ENCODE measurements at places on chromosomes 16 and 17.

DNA sequence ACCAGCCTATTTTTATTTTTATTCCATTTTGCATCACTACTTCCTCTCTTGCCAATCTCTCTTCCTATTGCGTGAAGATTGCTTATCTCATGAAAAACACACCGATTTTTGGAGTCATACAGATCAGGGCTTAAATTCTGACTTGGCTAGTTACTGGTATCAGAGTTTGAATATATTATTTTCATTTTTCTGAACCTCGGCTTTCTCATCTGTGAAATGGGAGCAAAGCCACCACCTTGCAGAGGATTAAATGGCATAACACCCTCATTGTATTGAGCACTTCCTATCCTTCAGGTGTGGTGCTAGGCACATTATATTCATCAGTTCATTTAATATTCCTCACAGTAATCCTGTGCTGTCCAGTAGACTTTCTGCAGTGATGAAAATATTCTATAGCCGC is 208.8 kb downstream of the HAPSTR1 start:
- no peaks in the 10 kb centered on the region for H3K4me1 ChIP-seq
- H3K36me3 ChIP-seq = no peaks in the 10 kb centered on the region
- no peak overlapping the region for H3K27ac ChIP-seq
- DNase-seq = no peak
- H3K27me3 ChIP-seq = no peaks in the 10 kb centered on the region

DNA sequence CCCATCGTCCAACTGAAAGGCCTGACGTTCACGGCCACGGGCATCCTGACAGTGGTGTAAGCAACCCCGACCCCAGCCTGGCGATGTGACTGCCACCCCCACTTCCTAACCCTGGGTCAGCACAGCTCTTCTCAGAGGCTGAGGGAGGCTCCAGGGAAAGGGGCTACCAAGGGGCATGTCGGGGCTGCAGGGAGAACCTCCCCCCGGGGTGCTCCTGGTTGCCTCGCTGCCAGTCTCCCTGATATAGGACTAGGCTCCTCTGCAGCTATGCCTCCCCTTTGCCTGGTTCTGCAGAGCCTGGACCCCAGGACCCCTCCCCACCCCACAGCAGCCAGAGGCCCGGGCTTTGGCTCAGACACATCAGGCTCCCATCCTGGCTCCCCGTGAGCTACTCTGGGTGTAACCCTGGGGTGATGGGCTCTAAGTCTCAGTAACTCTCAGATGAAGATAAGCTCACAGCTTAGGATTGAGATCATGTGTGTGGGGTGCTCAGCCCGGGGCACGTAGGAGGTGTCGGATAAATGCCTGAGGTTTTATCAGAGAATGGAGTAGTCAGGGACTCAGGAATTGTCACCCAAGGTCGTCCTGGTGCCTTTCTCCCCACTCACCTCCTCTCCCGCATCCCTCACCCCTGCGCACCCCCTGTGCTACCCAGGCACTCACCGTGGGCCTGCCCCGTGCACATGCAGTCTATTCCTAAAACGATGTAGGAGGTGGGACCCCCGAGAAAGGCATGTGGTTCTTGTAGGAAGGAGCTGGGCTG is 10.6 kb downstream of the ITGAD start:
- H3K4me1 ChIP-seq = no peaks in the 10 kb centered on the region
- H3K27ac ChIP-seq = no peak overlapping the region
- H3K27me3 ChIP-seq = peaks cover 10% of the 10 kb centered on the region
- H3K4me3 ChIP-seq = peak overlapping the region; percentile 69

DNA sequence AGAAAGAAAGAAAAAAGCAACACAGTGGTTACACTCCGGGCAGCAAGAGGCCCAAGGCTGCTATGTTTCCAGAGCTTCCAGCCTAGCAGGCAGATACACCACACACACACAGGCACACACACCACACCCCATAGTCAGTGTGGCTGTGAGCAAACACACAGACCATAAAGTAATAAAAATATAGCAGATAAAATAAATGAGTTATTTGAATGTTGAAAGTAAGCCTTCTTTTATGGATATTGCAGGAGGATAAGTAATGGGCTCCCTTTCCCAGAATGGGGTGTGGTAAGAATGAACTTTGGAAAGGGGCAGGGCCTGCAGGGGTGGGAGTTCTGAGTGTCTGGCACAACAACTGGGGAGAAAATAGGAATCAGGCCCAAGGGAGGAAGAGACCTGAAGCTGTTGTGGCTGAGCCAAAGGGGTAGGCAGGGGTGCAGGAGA is 4.8 kb upstream of the CDK5RAP3 start:
- H3K4me3 ChIP-seq = no peak overlapping the region
- no peaks in the 10 kb centered on the region for H3K36me3 ChIP-seq
- peaks cover 13% of the 10 kb centered on the region for H3K4me1 ChIP-seq
- H3K27me3 ChIP-seq = no peaks in the 10 kb centered on the region
- no peak overlapping the region for H3K27ac ChIP-seq

- no peaks in the 10 kb centered on the region for H3K27me3 ChIP-seq
- no peaks in the 10 kb centered on the region for H3K36me3 ChIP-seq
- H3K4me3 ChIP-seq = no peak overlapping the region
- no peak for DNase-seq
- no peak overlapping the region for H3K27ac ChIP-seq
- H3K4me1 ChIP-seq = no peaks in the 10 kb centered on the region
These were observed 9.4 kb downstream of the KRT33A start for GRCh38 chr17:41340934-41341861.

GRCh38 chr17:55157165-55157564 is 107.6 kb upstream of the HLF start:
- H3K27ac ChIP-seq = peak overlapping the region; percentile 28
- no peaks in the 10 kb centered on the region for H3K27me3 ChIP-seq
- H3K36me3 ChIP-seq = no peaks in the 10 kb centered on the region
- no peak overlapping the region for H3K4me3 ChIP-seq
- no peak for DNase-seq

DNA sequence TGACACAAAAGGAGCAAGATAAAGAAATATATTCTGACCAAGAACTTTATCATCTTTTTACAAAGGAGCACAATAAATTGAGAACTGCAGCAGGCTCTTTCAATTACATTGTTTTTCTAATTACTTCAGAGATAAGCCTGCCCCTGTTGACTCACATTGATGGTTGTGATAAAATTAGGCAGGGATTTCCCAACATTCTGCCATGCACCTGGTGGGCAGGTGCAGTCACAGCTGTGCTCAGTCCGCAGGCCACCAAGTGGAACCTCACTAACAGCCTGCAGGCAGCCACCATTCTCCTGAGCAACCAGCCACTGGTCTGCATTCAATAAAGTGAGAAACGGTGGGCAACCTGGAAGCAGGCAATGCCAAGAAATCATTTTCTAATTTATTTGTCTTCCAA is 5.1 kb downstream of the FANCA start:
- no peak overlapping the region for H3K4me3 ChIP-seq
- H3K36me3 ChIP-seq = peaks cover 18% of the 10 kb centered on the region
- no peak for DNase-seq
- peaks cover 2% of the 10 kb centered on the region for H3K4me1 ChIP-seq

All from SK-N-SH (cell line).